ENCODE measurements at places on chromosomes 16 and 17.

DNA sequence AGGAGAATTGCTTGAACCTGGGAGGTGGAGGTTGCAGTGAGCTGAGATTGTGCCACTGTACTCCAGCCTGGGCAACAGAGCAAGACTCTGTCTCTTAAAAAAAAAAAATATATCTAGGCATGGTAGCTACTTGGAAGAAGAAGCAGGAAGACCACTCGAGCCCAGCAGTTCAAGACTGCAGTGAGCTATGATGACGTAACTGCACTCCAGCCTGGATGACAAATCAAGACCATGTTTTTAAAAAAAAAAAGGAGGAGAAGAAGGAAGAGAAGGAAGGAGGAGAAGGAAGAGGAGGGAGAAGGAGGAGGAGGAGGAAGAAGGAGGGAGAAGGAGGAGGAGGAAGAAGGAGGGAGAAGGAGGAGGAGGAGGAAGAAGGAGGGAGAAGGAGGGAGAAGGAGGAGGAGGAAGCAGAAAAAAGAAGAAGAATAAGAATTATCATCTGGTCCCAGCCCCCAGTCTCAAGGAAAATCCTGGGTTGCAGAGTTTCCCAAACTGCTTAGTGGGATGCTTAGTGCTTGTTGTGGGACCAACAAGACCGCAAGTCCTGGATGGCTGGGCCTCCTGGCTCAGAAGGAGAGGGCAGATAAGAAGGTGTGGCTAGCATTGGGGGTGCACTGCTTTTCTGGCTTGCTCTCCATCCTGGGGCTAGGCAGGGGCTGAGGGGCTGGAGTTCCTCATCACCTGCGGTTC, 3.7 kb upstream of the DRC7 start:
- DNase-seq: no peak

DNA sequence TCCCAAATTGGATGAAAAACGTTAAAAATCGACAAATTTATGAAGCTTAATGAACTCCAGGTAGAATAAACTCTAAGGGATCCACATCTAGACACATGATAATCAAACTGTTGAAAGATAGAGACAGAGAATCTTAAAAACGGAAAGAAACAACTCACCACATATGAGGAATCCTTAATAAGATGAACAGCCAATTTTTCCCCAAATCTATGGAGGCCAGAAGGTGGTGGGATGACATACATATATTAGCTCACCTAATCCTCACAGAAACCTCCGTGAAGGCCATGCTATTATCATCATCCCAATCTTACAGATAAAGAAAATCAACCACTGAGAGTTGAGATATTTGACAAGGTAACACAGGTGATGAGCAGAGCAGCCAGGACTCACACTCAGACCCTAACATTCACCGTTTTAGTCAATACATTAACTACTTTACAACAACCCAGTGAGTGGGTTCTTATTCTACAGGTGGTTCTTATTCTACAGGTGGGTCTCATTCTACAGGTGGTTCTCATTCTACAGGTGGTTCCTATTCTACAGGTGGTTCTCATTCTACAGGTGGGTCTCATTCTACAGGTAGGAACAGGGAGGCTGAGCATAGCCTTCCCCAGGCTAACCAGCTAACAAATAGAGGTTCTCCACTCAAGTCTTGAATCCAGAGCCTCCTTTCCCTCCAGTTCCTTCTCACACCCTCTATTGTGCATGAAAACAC, 4.8 kb downstream of the CACNG1 start:
- no peak for DNase-seq

- no peak for DNase-seq
Measured at GRCh38 chr17:40419559-40420331, 2.0 kb upstream of the TOP2A start.

DNA sequence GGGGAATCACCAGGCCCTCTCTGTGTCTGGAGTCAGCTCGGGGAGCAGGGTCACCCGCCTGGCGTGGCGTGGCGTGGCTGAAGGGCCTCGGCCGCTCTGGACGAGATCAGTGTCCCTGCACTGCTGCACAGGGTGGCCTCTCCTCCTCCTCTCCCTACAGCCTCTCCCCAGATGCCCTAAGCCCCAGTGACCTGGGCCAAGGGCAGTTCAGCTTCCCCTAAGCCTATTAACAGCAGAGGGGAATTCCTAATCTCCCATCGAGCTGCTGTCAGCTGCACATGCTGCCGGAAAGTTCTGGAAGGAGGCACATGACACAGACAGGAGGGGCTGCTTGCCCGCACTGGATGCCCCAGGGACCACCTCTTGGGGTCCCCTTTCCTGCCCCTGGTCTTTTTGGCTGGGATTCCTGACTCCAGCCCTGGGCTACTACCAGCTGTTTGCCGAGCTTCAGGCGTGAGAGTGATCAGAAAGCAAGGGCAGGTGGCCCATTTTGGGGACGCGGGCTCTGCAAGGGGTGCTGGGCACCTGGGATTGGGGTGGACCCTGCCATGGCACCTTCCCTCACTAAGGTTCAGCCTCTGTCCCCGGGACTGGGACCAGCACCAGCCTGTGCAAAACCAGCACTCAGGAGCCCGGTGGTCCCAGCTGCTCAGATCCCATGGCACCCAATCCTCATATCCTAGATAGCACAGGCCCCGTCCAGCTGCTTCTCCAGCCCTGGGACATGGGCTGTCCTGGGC, 794 bp downstream of the PDE6G start:
- DNase-seq: no peak

- DNase-seq: peak; percentile 46
Measured at GRCh38 chr17:37701496-37701898, 43.4 kb downstream of the HNF1B start.

- no peak for DNase-seq
Measured at GRCh38 chr17:81667754-81668153, 1.2 kb downstream of the CCDC137 start.
